Stimulated activated CD8-positive, alpha-beta memory T cell treated with anti-CD3 and anti-CD28 coated beads, Interleukin-15, amount 100 ng/mL, for 24 hours (primary cell): ENCODE measurements at places on chromosomes 2 and 18.

- no peak for DNase-seq
Measured at GRCh38 chr18:39057423-39058064, 1491.9 kb upstream of the CELF4 start.

DNA sequence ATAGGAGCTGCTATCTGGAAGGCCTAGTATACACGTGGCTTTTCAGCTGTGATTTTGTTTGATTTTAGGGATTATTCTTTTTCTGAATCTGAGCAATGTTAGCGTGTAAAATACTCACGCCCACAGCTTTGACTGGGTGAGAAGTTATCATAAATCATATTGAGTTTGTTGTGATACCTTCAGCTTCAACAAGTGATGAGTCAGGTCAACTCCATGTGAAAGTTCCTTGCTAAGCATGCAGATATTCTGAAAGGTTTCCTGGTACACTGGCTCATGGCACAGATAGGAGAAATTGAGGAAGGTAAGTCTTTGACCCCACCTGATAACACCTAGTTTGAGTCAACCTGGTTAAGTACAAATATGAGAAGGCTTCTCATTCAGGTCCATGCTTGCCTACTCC lies at the start of gene GKN1:
Gene GKN1 (plus strand): TSS at position 386 of the 400 bp plus-strand sequence. CDS start 42 bp downstream, outside the sequence.
- no peak for DNase-seq

DNA sequence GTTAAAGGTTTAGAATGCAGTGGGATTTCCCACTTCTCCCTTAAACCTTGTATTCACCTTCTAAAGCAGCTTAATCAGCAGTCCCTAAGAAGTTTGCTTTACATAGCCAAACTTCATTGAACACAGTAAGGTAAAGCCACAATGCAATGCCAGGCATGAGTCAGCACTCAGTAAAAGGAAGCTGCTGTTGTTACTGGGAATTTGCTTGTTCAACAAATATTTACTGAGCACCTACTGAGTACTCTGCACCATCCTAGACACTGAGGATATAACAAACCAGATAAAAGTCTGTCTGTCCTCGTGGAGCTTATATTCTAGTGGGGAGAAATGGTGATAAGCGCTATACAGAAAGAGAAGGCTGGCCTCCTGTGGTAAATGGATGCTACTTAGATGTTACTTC lies 162.7 kb downstream of the PKP4 start:
- no peak for DNase-seq

DNA sequence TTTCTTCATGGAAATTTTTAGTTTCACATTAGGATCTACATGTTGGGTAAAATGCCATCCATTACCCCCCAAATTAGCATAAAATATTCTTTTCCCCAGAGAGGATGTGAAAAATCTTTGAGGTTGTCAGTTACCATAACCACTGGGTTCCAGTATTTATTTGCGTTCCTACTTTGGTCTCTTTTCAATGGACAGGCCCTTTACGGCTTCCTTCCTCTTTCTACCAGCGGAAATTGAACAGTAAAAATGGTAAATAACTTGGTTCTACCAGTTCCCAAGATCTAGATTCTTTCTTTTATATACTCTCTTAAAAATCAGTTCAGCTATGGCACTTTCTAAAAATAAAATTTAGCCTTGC lies 169.2 kb upstream of the APCDD1 start:
- no peak for DNase-seq

- no peak for DNase-seq
Measured at GRCh38 chr2:3246928-3247714, 130.5 kb downstream of the EIPR1 start.

DNA sequence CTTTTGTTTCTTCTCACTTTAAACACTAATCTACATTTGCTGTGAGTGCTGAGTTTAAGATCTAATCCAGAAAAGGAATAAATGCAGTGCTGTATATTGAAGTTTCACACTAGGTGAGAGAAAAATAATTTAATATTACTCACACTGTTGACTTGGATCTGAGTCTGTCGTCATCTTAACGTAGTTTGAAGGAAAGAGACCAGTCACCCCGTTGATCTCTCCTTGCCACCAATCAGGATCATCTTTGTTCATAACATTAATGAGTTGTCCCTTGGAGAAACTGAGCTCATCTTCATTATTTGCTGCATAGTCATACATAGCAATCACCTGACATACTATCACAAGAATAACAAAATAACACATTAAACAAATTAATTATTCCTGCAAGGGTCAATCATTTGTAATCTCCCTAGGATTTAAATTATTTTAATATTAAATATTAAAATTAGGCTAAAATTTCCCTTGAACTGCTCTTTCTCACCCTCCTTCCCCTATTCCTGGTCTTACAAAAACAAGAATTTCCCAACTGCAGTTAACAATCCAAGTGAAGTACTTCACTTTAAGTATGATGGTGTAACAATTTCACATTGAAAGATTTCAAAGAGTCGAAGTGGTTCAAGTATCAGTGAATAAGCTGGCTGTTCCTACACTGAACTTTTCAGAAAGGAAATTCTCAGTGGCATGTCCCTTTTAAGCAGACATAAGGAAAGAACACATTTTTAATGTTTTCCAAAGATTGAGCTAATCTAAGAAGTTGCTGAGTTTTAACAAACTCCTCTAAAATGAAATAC lies 71.3 kb downstream of the FAM228A start:
- no peak for DNase-seq

- no peak for DNase-seq
Measured at GRCh38 chr2:217102956-217103355, 243.1 kb upstream of the TNP1 start.

GRCh38 chr2:220033546-220033945 lies 406.1 kb downstream of the SLC4A3 start:
- no peak for DNase-seq

DNA sequence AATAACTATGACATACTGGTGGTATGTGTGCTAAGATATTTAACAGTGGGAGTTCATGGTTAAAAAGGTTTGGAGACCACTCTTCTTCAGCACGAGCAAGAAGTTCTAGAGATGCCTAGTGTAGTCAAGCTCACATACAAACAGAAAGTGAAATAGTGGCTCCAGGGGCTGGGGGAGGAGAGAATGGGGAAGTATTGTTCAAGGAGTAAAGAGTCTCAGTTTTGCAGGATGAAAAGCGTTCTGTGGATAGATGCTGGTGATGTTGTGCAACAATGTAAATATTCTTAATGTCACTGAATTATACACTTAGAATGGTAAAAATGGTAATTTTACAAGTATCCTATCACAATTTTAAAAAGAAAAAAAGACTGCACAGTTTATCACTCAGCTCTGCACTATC lies 29.0 kb upstream of the EPAS1 start:
- DNase-seq: no peak

- DNase-seq: no peak
Measured at GRCh38 chr2:85765081-85765731, 11.4 kb downstream of the ATOH8 start.

DNA sequence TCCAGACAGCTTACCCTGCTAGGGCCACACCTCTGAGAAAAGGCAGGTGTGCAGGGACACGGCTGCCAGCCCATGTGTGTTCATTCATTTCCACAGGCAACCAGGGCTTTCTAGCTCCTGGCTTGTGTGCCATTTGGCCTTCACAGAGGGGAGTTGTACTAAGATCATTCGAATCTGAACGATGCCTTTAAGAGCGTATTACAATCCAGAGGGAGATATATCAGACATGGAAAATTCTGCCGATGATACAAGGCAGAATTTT lies 64.2 kb upstream of the OTOF start:
- DNase-seq: no peak

GRCh38 chr2:100309973-100310719 lies 12.2 kb downstream of the LONRF2 start:
- DNase-seq: no peak

DNA sequence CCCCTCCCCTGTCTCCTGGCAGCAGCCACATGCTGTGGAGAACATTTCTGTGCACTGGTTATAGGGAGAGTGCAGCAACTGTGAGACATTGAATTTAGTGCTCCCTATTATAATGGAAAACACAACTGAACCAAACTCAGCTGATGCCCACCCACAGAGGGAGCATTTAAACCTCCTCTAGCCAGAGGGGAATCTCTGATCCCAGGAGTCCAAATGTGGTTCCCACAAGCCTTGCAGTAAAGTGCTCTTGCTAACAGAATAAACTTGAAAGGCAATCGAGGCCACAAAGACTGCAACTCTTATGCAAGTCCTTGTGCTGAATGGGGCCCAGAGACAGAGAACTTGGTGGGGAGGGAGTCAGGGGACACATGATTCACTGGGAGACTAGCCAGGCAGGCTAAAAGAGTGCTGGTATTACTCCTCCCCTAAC lies 638.8 kb upstream of the VRK2 start:
- no peak for DNase-seq

GRCh38 chr18:77103991-77104531 lies 28.5 kb downstream of the MBP start:
- DNase-seq: no peak

DNA sequence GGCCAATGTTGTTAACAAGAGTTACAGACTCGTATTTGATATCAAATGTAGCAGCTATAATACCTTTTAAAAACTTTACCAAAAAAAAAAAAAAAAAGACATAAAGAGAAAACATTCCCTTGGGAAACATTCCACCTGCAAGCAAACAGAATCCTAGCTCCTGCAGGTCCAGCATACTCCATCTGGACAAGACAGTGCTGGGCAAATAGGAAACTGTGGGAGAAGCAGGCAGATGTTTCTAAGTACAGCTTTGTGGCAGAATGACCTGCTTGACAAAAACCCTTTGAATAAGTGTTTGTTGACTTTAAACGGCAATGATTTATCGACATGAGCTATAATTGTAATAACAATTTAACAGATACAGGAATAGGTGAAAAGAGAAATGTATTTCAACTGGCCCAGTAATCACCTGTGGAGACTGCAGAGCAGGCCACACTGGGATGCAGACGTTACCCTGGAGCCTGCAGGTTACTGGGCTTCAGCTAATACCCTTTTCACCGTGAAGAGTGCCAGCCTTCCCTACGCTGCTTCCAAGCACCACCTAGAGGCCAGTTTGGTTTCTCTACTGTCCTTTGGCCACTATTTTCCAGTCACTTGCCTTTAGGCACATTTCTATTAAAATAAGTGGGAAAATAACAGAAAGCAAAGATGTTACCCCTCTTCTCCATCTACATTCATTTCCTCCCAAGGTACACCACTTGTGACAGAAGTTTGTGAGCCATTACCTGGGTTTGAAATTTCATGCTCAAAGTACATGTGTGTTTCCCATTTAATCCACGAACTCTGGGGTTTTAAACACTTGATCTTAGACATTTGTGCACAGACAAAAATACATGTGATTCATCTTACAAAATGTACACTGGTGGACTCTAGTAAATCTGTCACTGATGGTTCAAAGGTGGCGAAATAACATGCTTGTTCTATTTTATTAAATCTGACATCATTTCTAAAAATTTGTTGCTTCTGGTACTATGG lies 96.9 kb upstream of the ZNF397 start:
- DNase-seq: no peak

DNA sequence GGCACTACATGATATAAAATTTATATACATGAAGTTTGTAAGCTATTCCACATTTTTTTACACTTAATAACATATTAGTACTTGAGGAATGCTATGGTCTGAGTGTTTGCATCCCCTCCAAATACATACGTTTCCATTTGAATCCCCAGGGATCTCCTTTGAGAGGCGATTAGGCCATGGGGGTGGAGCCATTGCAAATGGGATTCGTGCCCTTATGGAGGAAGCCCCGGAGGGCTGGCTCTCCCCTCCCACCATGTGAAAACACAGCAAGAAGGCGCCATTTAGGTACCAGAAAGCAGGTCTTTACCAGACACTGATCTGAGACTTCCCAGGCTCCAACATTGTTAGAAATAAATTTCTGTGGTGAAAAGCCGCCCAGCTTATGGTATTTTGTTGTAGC lies 20.8 kb upstream of the MBP start:
- no peak for DNase-seq

DNA sequence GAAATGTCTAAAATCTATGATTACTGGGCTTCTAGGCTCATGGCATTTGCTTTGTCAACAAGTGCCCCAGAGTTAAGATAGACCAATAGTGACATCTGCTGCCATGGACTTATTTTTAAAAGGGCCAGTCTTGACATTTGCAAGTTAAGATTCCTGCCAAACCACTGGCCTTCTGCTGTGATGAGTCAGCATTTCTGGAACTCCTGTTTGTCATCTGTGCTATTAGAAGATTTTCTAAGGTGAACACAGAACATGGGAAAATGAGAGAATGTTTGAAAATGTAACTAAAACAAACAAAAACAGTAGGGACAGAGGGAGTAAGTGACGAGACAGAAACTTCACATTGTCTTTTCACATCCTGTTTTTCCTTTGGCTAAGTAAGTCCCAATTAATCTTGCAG lies 93.7 kb upstream of the WDR75 start:
- DNase-seq: no peak

DNA sequence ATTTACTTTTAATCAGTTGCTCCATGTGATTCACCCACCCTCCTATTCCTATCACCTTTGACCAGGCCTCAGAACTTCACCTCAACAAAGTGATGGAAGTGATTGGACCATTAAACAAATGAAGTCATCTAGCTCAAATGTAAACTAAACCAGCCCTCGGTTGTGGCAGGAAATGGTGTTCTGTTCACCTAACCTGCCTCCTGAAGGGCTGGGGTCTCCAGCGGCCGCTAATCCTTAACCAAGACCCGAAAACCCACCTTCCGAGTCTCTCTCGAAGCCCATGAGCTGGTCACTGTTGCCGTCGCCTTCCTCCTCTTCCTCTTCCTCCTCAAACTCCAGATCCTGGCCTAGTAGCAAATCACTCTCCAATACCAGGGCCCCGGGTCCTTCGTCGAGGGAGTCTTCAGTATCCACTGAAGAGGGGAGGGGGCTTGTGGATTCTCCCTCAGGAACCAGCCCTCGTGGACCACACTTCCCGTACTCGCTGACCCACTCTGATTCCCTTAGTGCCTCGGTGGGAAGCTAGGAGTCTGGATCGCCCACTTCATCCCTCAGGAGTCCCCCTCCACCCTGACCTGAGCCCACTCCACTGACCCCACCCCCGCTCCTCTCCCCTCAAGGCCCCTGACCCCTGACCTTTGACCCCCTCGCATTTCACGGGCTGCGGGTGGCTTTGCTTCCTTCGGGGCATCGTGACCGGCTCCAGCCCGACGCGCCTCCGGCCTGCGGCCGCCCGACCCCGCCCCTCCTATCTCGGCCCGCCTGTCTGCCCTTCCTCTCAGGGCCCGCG lies 503 bp downstream of the ZNF513 start:
- no peak for DNase-seq

- no peak for DNase-seq
Measured at GRCh38 chr2:105775809-105776559, 31.3 kb downstream of the NCK2 start.
